ENCODE measurements at places on chromosomes 12 and 14. TPM values are rescaled to one million over a fixed set of nuclear protein-coding genes. Genes with fewer than 3 reads are reported as not detected.

- DNase-seq: no peak
Measured at GRCh38 chr12:951176-951575, 1.7 kb upstream of the RAD52 start.

DNA sequence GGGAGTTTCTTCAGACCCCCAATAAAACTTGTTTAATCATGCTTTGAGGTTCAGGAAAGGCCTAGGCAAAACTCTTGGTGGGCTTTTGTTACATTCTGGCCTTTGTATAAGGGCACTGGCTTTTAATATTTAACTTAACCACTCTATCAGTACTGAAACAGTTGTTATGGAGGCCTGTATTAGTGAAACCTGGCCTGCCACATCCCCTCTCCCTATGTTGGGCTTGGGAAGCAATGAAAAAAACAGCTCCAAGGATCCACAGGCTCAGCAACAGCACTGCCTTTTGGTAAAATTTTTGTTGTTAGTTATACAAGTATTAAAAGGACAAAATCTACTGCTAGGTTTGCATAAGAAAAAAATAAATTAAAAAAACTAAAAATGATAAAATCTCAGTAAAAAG is 10.7 kb downstream of the SOAT2 start:
- no peak for DNase-seq

DNA sequence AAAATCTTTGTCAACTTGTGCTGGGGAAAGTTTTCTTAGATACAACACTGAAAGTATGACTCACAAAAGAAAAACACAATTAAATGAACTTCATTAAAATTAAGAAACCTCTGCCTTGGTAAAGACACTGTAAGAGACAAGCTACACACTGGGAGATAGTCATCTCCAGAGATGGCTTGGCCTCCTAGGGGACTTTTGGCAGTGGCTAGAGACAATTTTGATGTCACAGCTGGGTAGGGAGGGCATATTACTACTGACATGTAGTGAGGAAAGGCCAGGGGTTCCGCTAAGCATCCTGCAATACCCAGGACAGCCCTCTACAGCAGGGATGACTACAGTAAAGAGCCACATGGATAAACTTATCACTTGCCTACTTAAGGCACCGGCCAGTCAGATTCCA is 8.7 kb upstream of the RNASE4 start:
- DNase-seq: no peak

DEPDC4 gene
- total RNA-seq: 0.82 TPM

SRRM4 gene
- 3.6 TPM for total RNA-seq

Measured in endothelial cell (in vitro differentiated cells).